ENCODE measurements at places on chromosomes 5 and 9.
A peak's percentile ranks its signal among the peaks of the same experiment; 100 is the strongest.

- no peak for DNase-seq
These were observed 6.1 kb upstream of the HMHB1 start for GRCh38 chr5:143805861-143806260.

DNA sequence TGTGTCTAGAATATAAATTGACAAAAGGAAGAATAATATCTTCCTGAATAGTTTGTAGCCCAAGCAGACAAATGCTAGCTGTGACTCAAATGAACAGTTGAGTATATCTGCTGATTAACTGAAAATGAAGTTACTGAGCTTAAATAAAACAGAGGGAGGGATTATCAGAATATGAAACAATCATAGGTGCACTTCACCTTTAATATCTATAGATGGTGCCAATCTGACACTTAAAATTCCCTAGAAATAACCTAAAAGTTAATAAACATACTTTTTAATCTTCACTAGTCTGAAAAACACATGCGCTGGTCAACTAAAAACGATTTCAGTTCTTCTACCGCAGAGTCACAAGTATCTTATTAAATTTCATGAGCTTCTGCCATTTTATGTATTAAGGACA, 280.8 kb upstream of the RASA1 start:
- no peak for DNase-seq

DNA sequence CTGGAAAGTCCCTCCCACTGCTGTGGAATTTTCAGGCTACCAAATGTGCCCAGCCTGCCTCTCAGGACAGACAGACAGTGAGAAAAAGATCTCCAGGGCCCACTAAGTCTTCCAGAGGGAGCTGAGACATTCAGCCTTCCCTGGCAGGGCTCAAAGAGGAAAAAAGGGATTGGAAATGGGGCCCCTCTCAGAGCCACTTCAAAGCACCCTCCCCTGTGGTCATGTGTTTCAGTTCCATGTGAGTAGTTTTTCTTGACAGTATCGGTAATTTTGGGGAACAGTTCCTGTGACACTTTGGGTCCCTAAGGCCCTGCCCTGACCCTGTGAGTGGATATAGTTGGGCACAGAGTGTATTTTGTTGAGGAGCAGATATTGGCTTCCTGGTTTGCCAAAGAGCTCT, 25.0 kb downstream of the LARP1 start:
- DNase-seq, result no peak

DNA sequence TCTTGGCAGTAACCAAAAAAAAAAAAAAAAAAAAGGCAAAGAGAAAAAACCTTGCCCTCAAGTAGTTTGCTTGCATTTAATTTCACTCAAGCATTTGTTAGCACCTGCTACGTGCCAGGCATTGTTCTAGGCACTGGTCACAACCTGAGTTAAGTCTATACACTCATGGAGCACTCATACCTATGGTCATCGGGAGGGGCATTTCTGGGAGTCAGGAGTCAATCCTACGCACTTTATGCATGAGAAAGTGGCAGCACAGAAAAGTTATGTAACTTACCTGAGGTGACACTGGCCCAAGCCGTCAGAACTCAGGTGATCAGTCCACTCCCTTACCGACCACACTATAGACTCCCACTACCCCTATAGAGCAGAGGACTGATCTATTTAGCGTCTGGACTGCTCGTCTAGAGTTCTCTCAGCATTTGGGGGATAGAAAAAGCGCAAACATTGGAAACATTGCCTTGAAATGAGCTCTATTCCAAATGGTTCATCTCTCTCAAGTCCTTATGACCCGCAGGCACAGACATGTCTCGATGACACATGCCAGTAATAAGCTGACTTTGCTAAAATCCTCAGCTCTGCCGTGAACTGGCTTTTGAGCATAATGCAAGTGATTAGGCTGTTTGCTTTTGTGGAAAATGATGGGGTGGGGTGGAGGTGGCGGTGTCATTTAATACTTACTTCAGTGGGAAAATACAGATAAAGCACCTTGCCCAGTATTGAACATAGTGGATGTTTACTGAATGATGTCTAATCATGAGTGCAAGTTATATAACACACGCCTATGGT, 160.2 kb downstream of the ARHGEF28 start:
- DNase-seq, result no peak

DNA sequence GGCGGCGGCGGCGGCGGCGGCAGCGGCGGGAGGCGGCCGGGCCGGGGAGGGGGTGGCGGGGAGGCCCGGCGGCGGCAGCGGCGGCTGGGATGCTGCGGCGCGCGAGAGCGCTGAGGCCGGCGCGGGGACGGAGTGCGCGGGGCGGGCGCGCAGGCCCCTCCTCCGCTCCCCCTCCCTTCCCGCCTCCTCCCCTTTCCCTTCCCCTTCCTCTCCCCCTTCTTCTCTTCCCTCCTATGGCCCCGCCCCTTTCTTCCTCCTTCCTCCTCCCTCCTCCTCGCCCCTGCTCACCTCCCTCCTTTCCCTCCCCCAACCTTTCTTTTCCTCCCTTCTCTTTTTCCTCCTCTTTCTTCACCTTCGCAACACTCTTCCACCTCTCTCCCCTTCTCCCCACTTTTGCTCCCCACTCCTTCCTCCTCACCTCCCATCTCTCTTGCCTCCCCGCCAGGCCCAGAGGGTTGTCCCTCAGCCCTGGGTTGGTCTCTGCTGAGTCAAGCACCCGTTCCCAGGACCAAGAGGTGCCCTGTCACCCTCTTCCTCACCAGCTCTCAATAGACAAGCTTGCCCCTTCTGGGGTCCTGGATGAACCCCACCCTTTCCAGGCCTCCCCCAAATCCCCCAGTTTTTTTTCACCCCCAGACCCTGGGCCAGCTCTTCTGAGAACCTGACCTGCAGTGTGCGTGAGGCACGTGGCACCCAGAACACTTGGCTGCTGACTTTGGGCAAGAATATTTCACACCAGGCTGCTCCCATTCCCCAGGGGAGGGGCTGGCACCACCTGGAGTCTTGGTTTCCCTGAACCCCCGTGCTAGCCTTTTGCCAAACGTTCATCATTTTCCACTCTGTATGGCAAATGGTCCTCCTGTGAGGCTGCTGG, at the start of gene SEMA4D:
SEMA4D (minus strand) TSS at position 136 of the 874 bp plus-strand sequence. CDS start 92,657 bp downstream, outside the sequence.
- DNase-seq, result no peak

GRCh38 chr9:85142968-85143367, 473.4 kb downstream of the NTRK2 start:
- DNase-seq, result no peak

DNA sequence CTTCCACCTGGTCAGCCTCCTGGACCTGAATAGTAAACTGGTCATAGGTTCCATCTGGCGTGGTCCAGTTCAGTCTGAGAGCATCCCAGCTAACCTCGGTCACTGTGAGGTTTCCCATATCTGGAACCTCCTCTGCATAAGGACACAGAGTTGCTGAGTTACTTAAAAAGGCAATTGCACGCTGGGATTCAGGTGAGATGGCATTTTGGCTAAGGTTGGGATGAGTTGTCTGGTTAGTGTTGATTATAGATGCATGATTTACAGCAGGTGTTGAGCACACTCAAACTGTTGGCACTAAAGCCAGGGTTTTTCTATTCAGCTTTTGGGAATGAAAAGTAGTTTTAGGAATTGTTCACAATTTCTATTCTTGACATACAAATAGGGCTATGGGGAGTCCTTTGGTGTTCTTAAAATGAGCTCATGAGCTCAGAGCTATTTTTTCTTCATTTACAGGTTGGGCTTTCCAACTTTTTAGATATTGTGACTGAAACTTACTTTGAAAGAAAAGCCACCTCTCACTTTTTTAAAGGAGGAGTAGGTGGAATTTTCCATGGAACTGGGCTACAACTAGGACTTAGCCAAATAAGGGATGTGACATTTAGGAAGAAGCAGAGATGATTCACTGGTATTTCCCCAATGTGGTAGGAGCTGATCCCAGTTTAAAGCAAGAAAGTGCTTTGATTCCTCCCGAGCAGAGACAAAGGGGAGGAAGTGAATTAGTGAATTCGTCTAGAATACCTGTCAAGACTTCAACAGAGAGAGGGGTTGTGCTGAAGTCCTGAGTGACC, 54.7 kb downstream of the TNC start:
- DNase-seq, result no peak

DNA sequence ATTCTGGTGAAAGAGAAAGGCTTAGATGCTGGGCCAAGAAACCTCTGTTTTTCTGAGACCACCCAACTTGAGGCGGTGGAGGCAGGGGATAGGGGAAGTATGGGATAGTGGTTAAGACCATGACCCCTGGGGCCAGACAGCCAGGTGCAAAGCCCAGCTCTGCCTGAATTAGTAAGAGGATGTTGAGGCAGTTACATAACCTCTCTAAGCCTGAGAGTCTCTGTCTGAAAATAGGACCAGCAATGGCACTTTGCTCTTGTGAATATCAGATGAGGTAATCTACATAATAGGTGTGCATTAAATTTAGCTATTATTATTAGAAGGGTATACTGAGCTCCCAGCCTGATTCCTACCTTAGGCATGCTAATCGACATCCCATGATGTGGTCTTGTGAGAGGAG, 68.2 kb downstream of the DOCK2 start:
- DNase-seq, result no peak

DNA sequence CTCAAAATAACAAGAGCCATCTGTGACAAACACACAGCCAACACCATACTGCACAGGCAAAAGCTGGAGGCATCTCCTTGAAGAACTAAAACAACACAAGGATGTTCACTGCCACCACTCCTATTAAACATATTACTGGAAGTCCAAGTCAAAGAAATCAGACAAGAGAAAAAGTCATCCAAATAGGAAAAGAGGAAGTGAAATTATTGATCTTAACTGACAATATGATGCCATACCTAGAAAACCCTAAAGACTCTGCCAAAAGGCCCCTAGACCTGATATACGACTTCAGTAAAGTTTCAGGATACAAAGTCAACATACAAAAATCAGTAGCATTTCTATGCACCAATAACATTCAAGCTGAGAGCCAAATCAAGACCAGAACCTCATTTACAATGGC, 30.0 kb upstream of the MACIR start:
- DNase-seq, result no peak

GRCh38 chr5:88251048-88251711, 17.5 kb downstream of the TMEM161B start:
- DNase-seq, result no peak

DNA sequence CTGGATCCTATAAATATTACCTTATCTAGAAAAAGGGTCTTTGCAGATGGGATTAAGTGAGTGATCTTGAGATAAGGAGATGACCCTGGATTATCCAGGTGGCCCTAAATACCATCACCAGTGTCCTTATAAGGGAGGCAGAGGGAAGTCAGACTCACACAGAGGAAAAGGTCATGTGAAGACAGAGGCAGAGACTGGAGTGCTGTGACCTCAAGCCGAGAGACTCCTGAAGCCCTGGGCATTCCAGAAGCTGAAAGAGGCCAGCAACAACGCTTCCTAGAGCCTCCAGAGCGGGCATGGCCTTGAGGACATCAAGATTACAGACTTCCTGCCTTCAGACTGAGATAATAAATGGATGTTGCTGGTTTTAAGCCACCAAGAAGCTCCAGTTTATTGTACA, 118.8 kb downstream of the ATPSCKMT start:
- DNase-seq, result no peak

GRCh38 chr5:130316971-130317680, 412.9 kb downstream of the CHSY3 start:
- no peak for DNase-seq

GRCh38 chr9:22682536-22682935, 235.9 kb downstream of the DMRTA1 start:
- DNase-seq, result peak; percentile 68

DNA sequence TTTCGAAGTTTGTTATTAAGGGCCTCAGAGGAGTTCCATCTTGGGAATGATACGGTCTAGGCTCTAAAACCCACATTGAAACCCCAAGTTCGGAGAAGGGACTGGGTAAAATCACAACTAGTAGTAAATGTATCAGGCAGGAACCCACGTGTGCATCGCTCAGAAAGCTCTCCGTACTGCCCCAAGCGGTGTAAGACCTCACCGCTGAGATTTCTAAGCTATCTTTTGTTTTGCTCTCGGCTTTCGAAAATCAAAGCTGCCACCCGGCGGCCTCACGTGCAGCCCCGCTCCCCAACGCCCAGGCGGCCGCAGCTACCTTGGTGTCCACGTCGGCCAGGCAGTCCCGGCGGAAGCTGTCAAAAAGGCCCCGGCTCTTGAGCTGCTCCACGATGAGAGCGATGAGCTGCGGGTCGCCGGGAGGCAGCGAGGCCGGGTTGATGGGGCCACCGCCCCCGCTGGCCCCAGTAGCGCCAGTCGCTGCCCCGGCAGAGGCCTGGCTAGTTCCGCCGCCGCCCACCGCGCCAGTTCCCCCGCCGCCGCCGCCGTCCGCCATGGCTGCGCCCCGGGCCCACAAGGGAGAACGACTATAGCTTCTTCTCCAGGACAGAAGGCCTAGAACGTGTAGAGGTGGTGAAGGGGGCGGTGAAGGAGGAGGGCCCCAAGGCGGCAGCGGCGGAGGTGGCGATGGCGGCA, 420 bp downstream of the BOD1 start:
- peak; percentile 9 for DNase-seq

GRCh38 chr9:127777368-127777980, 992 bp downstream of the SH2D3C start:
- DNase-seq, result no peak

DNA sequence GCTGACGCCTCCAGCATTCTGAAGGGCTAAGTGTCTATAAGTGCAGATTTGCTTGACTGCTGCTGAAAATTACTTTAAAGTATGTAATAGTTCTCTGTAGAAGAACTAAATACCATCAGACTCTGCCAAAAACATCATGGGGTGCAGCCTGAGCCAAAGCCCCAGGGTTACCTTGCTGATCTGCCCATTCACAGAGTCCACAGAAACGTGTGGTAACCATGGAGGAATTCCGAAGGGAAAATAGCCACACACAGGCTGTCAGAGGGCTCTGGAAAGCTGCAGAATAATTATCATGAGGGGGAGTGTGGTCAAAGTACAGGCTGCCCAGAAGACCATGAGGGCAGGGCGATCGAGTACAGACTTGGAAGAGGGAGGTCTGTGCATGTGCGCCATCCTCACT, 36.4 kb downstream of the RETREG1 start:
- no peak for DNase-seq

DNA sequence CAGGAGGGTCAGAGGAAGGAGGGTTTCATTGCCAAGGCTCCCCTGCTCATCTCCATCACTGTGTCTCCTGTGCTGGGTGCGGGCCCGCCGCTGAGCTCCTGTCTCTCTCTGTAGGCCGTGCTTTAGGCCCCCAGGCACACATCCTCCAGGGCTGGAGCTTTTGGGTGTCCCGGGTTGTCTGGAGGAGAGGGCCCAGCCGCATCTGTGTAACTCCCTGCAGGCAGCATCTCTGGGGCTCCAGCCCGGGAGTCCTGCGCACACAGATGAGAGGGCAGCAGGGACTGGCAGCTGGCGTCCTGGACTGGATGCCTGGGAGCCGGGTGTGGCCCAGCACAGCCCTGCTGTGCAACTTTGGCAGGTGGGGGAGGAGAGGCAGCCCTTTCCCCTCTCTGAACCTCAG, 40.2 kb downstream of the LRSAM1 start:
- no peak for DNase-seq

- DNase-seq, result no peak
These were observed 3.6 kb upstream of the PSMD5 start for GRCh38 chr9:120846251-120846889.

- no peak for DNase-seq
These were observed 33.4 kb upstream of the NCS1 start for GRCh38 chr9:130138791-130139190.

DNA sequence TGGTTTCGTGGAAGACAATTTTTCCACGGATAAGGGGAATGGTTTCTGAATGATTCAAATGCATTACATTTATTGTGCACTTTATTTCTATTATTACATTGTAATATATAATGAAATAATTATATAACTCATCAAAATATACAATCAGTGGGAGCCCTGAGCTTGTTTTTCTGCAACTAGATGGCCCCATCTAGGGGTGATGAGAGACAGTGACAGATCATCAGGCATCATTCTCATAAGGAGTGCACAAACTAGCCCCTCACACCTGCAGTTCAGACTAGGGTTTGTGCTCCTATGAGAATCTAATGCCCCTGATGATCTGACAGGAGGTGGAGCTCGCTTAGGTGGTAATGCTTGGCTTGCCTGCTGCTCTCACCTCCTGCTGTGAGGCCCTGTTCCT, 6.4 kb downstream of the ISCA1 start:
- DNase-seq, result no peak
